NCI-H2081 treated with DMSO at 0.1 percent for 48 hours (cell line): ENCODE measurements at places on chromosomes 16 and 17.

- DNase-seq: no peak
Measured at GRCh38 chr16:3171855-3172593, 16.0 kb upstream of the OR1F1 start.

GRCh38 chr16:89051521-89052166 lies 42.0 kb upstream of the ACSF3 start:
- DNase-seq: no peak

- no peak for DNase-seq
Measured at GRCh38 chr16:27432558-27432957, 30.6 kb downstream of the IL21R start.

GRCh38 chr17:57445772-57446472 lies 189.6 kb downstream of the MSI2 start:
- no peak for DNase-seq

- DNase-seq: no peak
Measured at GRCh38 chr17:78879635-78880186, 23.3 kb downstream of the CEP295NL start.

GRCh38 chr17:78935419-78936323 lies 10.5 kb upstream of the TIMP2 start:
- no peak for DNase-seq
